ENCODE measurements at places on chromosomes 7 and 10.

DNA sequence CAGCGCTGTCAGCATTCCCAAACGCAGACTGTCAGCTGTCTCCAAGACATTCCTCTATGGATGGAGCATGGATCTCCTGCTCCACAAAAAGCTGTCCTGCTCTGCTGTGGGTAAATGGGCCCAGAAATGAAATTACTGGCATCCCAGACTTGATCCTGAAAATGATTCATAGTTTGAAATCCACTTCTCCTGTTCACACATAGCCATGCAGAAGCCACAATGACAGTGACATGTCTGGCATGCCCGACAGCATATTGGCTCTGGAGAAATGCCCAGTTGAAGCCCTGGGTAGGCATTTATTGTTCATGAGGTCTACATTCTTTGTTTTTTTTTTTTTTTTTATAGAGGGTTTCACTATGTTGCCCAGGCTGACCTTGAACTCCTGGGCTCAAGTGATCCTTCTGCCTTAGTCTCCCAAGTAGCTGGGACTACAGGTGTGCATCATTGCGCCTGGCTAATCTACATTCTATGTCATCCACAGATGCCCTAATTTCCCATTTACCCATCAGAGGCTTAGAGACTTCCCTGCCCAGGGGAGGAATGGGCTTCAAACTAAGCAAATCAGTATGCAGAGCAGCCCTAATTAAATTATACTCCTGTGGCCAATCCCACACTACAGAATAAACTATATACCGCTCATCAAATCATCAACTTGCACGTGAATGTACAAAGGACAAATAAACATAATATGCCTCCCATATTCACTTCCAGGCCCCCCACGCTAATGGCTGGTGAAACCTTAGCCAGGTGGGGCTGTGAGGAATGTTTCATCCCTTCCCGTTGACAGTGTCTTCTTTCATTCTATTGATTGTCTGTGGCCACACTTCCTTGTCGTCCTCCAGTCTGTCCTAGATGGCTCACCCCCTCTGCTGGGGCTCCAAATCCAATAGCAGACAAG, 61.8 kb upstream of the EEPD1 start:
- DNase-seq: no peak

- DNase-seq: no peak
Observed at GRCh38 chr7:91089382-91089963, 174.8 kb upstream of the FZD1 start.

DNA sequence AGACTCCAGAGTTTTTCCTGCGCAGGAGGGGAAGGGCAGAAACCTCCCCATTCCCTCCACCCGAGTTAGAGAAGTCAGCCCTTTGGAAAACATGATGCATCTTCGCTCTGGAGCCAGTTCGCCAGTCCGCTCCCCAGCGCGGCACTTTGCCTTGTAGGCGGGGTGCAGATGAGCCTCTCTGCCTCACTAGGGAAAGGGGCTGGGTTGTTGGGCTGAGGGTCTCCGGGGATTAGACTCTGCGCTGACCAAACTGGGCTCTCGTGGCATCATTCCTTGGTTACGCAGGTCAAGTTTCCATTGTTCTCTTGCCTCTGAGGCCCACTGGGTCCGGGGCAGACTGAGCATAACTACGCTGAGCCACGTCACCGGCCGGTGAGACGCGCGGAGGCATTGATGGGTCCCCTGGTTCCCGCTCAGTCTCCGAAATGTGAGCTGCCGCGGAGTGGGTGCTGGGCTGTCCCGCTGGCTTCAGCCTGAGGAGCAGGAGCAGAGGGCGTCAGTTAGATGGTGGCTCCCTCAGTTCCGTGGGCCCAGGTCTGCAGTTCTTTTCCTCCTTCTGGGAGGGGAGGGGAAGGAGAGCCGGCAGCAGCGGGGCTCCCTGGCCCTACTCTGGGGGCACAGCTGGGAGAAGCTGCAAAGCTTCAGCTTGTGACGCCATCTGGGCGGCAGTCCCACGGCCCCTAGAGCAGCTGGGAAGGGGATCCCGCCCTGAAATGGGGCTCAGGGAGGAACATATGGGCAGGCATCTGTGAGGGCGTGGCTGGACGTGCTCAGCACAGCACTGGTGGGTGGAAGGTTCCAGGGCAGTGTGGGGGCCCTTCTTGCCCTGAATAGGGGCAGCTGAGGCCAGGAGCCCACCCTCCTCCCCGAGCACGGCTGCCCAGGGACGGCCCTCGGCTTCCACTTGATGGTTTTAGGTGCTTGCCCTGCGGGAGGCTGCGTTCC, 121.3 kb upstream of the BTBD16 start:
- no peak for DNase-seq

DNA sequence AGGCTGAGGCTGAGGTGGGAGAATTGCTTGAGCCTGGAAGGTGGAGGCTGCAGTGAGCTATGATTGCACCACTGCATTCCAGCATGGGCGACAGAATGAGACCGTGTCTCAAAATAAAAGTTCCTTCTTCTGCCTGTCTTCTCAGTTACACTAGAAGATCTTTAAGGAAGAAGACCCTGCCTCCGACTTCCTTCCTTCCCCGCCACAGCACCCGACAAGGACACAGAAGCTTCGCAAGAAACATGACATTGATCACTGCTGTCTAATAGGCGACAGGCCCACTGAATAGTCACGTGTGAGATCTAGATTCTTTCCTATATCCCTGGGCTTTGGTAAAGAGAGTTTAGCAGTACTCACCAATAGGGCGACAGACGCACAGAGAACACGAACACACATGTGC, 118.2 kb downstream of the PRPF18 start:
- DNase-seq: no peak

- no peak for DNase-seq
Observed at GRCh38 chr10:81876253-81877077, 1.5 kb downstream of the NRG3 start.

All from T-cell (primary cell).